ENCODE measurements at places on chromosomes 2 and 18.

GRCh38 chr2:231355508-231356465 is 39.7 kb upstream of the B3GNT7 start:
- no peak for DNase-seq

DNA sequence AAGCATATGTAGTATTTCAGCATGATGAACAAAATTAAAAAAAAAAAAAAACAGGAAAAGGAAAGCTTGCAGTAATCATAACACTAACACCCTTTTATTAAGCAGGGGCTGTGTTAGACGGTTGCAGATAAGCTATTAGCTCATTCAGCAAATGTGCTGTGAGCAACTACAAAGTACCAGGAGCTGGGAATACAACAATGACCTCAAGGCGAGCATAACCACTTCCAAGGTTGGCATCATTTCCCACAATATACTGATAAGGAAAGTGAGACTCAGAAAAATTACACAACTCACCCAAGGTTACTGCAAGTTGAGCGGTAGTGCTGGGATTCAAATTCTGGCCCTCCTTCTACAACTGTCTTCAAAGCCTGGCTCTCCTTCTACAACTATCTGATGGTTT is 38.2 kb upstream of the ACTR3 start:
- no peak for DNase-seq

GRCh38 chr2:228841877-228842276 is 429.2 kb downstream of the PID1 start:
- peak; percentile 48 for DNase-seq

DNA sequence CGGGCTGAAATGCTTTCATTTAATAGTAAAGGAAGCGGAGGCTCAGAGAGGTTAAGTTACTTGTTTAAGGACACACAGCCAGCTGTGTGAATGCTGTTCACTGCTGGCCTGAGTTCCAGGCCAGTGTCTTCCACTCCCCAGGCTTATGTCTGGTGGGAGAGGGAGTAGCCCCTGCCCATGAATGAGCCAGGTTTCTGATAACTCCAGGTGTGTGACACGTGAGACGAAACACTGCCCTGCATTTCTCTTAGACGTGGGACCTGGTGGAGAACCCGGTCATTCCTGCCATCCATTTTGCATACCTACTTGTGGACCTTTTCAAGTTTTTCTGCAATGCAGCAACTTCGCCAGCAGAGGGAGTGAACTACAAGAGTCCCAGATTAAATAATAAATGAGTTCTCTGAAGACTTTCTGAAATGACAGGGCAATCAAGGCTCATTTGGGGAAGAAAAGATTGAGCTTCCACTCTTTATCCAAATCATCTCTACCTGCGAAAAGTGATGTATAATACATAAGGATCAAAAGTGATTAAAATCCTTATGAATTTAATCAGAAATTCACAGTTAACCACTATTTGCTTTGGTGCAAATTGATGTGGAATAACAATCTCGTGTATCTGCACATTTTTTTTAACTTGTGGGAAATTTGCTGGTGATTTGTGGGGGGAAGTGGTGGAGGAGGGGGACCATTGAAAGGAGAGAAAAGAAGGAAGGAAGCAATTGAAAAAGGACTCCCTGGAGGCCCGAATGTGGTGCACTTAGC is 79.4 kb upstream of the ASB18 start:
- peak; percentile 75 for DNase-seq

DNA sequence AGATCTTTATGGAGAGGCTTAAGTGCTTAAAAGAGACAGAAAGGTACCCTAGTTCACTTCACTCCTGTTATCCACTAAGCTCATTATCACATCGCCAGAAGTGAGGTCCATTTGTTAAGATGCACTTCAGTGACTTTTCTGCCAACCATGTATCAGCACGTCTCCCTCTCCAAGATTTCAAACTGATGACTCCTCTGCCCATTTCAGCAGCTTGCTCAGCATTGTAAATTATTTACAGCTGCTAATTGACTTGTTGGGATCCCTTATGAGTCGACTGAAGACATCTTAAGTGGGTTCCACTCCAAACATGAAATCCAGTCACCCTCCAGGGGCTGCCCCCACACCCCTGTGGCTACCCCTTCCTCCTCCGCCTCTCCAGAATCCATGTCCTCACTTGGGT is 37.3 kb downstream of the DIPK1C start:
- DNase-seq, result no peak

DNA sequence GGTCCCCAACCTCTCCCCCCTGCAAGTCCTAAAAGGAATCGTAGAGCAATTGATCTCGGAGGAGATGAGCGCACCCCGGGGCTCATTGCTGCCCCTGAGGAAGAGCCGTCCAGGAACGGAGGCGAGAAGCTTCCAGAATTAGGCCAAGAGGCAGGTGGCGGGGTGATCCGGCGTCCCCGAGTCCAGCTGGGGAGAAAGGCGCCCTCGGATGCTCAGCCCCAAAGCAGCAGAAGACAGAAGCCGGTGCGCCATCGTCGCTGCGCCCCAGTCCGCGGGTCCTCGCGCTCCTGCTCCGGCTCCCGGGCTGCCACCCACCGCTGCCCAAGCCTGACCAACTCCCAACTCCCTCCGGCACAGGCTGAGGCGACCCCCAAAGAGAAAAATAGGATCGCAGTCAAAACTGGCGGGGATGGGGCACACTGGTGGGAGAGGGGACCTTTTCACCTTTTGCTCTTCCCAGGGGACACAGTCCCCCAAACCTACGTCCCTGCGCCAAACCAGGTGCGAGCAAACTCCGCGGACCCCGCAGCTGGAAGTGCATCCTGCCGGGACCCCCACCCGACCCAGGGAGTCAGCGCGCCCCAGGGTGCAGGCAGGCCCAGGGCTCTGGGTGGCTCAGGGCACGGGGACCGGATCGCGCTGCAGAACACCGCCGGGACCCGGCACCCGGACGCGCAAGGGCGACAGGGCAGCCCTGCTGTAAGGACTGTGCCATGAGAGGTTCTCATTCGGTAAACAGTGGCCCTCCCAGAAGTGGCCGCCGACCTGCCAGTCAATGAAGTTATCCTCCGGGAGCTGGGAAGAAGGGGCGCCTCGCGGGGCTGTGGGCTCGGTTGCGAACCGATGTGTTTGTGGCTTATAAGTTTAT is 8.4 kb upstream of the MEIS1 start:
- DNase-seq, result no peak

Measured in EH (cell line).